ENCODE measurements at places on chromosomes 2 and 18.

- DNase-seq = no peak
These were observed 565.2 kb upstream of the NRP2 start for GRCh38 chr2:205117125-205117524.

DNA sequence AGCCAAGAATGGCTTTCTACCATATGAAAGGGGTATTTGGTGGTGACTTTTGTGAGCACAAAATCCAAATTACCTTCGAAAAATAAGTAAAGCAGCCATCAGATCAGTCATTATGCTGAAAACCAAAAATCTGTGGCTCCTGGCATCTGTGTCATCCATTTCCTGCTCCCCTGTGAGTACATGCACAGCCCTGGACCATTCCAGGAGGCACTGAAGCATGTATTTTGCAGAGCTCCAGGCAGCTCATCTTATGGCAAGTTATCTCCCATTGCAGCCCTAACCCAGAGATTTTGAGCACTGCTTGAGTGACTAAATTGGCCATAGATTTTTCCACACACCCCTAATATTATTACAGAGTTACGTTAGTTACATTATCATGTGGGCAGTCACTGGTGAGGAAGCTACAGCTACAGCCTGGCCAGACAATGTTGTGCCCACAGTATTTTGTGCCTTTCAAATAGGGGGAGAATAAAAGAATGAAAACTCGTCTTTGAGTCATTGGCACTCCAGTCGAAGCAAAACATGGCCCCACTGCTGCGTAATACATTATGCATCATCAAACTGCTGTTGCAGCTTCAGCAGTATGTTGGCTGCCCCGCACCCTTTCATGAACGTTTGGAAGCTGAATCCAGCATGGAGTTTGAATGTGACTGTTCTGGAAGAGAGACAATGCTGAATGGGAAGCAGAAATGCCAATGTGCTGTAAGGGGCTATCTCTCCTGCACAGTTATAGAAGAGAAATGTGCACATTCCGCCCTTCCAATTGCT, 702.2 kb downstream of the RNF144A start:
- DNase-seq = no peak

GRCh38 chr2:17805717-17806363, 10.4 kb upstream of the MSGN1 start:
- DNase-seq = no peak

DNA sequence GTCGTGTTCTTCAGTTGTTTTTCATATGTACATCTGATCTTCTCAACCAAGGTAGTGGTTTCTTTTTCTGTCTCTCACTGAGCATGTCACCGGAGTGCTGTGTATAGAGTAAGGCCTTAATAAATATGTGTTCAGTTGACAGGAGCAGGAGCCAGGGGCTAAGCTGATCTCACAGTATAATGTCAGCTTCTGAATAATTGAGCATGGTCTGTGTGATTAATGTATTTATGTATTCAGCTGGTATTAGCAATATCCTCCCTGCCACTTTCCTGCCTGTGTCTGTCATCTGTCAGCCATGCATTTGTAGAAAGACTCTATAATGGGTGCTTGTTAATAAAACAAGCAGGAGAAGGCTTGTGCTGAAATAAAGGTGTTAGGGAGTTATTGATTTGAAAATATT, 198.9 kb downstream of the ADCYAP1 start:
- DNase-seq = no peak

- no peak for DNase-seq
These were observed 11.7 kb upstream of the SERPINB5 start for GRCh38 chr18:63465059-63465458.

DNA sequence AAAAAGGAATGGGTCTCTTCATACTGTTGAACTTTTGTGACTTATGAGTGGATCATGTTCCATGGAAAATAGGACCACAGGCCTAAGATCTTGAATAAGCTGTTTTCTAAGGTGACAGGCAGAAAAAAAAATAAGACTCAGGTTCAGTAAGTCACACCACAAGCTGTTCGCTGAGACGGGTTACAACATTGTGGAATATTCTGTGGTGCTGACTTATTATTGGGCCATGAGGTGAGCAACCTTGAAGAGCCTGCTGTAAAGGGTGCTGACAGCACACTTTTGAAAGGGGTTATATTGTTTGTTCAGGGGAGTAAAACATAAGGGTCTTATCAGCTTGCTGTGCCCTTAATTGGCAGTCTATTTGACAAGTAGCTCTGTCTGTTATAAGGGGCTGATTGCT, 439.8 kb upstream of the SLC14A2 start:
- DNase-seq = no peak

Data from AG04450 (cell line).